ENCODE measurements at places on chromosomes 13 and 19. TPM values are rescaled to one million over a fixed set of nuclear protein-coding genes. Genes with fewer than 3 reads are reported as not detected.

The ZNF177 gene
- 1.4 TPM for total RNA-seq

The PLK5 gene
- not detected for total RNA-seq

- H3K27ac ChIP-seq = peak overlapping the region; percentile 79
- peak overlapping the region; percentile 81 for H3K4me3 ChIP-seq
- DNase-seq = no peak
- H3K27me3 ChIP-seq = no peaks in the 10 kb centered on the region
- peaks cover 18% of the 10 kb centered on the region for H3K4me1 ChIP-seq
- no peaks in the 10 kb centered on the region for H3K36me3 ChIP-seq
Measured at GRCh38 chr19:16001481-16002312, 52.9 kb downstream of the OR10H4 start.

DNA sequence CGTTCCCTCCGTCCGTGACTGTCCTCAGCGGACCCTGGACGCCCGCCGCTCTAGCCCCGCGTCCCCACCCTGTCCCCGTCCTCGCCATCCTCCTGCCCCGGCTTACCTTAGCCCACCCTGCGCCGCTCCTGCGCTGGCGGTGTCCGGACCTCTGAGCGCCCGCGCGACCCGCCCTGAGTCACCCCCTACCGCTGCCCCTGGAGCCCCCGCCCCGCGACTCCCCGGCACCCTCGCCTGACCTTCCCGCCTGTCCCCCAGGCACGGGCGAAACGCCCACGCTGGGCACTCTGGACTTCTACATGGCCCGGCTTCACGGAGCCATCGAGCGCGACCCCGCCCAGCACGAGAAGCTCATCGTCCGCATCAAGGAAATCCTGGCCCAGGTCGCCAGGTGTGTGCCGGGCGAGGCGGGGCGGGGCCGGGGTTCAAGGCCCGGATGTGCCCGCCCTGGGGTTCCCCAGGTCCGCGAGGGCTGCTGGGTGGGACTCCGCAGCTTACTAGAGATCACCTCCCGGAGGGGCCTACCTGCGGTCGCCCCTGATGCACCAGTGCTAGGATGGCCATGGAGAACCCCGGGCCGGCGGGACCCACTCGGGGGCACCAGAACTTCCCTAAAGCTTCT is 5.1 kb downstream of the HMG20B start:
- DNase-seq = no peak
- no peaks in the 10 kb centered on the region for H3K27me3 ChIP-seq
- peaks cover 11% of the 10 kb centered on the region for H3K36me3 ChIP-seq
- peaks cover 8% of the 10 kb centered on the region for H3K4me1 ChIP-seq
- H3K4me3 ChIP-seq = no peak overlapping the region

The TTYH1 gene
- not detected for total RNA-seq
